ENCODE measurements at places on chromosomes 16 and 17. TPM values are rescaled to one million over a fixed set of nuclear protein-coding genes. Genes with fewer than 3 reads are reported as not detected.

CDH3 gene
- total RNA-seq, result 10.1 TPM

DPEP2NB gene
- total RNA-seq, result not detected

CLEC18C gene
- 0.25 TPM for total RNA-seq

RPGRIP1L gene
- 14.0 TPM for total RNA-seq

OR2C1 gene
- 0.49 TPM for total RNA-seq

INCA1 gene
- 0.25 TPM for total RNA-seq

CCDC40 gene
- total RNA-seq, result 3.9 TPM

TPSG1 gene
- not detected for total RNA-seq

CA5A gene
- not detected for total RNA-seq

MYO1C gene
- 8.9 TPM for total RNA-seq

CDH16 gene
- total RNA-seq, result not detected

SCGB1C2 gene
- total RNA-seq, result not detected

TVP23C gene
- total RNA-seq, result 25.3 TPM

OTOP3 gene
- total RNA-seq, result not detected

MCRIP2 gene
- 9.3 TPM for total RNA-seq

STX1B gene
- 21.6 TPM for total RNA-seq

KIF2B gene
- not detected for total RNA-seq

DNAI2 gene
- 0.25 TPM for total RNA-seq

KDM6B gene
- total RNA-seq, result 16.2 TPM
